ENCODE measurements at places on chromosomes 4 and X.

DNA sequence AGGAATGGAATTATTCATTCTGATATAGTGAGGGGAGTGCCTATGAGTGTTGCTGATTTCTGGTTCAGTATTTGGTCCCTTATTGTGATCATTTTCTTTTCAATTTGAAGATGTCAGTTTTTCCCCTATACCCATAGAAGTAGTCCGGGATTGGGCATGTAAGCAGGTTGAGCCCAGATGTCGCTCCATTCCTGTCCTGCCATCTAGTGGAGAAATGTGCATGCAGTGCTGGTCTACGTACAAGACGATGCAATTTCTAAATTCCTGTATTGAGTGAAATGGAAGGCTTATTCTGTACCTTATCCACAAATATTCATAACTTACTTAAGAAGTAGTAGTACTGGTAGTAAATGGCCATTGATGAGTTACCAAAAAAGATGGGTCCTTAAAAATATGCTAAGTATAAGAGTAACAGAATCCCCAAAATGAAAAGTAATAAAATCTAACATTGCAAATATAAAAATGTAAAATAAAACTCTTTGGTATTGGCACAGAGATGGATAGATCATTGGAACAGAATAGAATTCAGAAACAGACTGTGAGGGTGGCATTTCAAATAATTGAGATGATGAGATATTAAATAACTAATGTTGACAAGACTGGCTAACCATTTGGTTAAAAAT is 60.9 kb downstream of the UGT8 start:
- peak; percentile 40 for DNase-seq

DNA sequence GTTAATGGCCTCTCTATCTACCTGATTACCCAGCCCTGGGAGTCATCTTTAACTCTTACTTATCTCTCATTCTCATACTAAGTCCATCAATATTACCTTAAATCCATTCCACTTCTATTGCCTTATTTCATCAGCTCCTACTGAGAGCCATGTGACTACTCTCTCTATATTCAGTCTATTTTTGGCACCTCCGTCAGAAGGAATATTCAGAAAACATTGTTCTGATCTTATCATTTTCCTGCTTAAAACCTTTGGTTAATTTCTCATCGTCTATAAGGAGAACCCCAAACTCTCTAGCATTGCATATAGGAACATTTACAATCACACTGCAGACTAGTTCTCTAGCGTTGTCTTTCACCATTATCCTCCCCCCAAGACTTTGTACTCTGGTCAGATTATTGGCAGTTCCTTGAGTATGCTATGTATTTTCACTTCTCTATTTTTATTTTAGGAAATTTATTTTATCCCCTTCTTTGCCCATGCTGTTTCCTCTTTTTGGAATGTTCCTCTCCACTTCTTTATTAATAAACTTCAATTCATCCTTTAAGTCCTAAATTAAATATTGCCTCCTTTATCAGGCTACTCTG is 13.7 kb upstream of the AMMECR1 start:
- DNase-seq: no peak

DNA sequence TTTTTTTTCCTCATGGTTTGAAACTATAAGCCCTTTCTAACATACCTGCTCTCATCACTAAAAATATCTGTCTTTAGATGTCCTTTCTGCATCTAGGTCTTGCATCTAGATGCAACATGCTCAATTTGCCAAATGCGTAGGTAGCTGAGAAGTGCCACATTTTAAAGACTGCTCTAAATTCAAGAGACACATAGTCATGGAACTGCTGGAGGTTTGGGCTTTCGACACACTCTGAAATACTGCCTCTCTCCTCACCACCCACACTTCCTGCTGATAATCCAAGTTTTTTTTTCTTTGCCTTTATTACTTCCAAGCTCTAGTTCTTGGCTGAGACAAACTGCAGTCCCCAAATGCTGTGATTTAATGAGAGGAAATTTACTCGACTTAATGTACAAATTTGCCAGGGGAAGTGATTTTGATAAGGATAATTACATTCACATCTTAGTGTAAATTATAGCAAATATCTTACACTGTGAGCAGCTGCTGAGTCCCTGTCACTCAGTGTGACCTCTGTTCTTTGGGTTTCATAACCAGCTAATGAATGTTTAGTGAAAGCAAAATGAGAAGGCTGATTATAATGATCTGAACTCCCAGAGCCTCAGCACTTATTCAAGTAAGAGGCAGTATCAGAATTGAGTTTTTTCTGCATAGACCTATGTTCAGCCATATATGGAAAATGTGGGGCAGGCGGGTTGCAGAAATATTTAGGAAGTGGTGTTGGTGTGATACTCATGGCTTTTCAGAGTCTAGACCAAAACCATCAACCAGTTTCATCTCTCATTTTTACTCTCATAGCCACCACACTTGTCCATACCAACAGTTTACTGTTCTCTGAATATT is 31.3 kb downstream of the DRD5 start:
- peak; percentile 5 for DNase-seq

- no peak for DNase-seq
Observed at GRCh38 chr4:26020083-26020668, 106.2 kb downstream of the SMIM20 start.

DNA sequence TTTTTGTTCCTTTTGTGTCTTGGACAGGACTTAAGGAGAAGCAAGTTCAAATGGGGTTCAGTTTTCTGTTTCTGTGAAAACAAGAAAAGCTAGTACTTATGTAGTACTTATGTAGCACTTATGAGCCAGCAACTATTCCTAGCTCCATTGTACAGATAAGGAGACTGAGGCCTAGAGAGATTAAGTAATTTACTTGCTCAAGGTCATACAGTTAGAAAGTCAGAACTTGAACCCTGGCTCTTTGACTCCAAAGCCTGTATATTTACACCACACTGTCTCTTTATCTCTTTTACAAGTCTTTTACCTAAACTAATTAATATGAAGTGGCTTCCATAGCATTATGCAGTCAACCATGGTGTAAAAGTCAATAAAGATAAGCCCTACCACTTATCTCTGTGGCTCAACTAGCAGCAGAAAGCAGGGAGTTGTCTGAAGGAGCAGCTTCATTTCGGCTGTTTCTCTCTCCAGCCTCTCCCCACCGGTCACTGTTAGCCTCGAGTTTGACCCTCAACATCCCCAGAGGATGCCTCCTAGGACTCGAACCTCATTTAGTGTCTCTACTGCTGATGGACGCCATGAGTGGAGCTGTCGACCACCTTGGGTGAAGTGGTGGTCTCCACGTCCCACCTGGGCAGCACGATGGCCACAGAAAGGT is 209.9 kb downstream of the SHROOM3 start:
- no peak for DNase-seq

DNA sequence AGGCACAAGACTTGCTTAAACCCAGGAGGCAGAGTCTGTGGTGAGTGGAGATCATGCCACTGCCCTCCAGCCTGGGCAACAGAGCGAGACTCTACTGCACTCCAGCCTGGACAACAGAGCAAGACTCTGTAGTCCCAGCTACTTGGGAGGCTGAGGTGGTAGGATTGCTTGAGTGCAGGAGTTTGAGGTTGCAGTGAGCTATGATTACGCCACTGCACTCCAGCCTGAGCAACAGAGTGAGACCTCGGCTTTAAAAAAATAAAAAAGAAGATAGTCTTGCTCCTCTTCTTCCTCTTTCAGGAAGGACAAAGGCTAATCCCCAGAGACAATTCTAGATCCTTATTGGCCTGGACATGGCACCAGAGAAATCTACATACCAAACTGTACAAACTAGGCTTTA is 5.7 kb upstream of the PPEF2 start:
- DNase-seq: no peak

DNA sequence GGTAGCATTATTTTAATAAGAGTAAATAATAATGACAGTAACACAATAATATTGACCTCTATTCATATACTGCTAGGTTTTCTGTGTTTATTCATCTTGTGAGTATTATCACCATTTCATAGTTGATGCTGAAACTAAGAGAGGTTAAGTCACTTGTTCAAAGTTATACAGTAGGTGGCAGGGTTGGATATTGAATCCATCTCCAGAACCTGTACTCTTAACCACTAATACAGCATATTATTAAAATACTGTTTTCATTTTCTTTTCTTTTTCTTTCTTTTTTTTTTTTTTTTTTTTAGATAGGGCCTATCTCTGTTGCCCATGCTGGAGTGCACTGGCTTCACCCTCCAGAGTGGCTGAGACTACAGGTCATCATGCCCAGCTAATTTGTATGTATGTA is 7.1 kb upstream of the ELF2 start:
- no peak for DNase-seq
